Astrocyte of the spinal cord (primary cell): ENCODE measurements at places on chromosomes 7 and 10.

DNA sequence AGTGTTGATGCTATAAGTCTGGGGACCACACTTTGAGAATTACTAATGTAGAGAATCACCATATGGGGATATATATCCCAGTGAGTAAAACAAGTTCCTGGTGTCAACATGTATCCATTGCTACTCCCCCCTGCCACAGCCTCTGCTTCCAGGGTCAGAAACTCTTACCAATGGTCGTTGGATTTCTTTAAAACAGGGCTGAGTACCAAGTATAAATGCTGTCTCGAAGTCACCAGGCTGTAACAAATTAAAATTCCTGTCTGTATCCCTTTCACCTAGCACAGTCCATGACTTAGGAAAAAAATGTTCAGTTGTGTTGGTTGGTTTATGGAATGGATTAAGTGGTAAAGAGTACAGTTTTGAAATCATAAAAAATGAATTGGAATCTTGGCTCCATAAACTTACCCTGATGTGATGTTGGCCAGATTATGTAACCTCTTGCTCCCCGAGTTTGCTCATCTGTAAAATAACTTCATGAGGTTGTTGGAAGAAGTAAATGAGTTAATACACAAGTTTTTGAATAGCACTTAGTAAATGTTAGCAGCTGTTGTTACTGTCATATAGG, 364.0 kb upstream of the LRGUK start:
- no peak for DNase-seq

- no peak for DNase-seq
These were observed 24.5 kb downstream of the IL15RA start for GRCh38 chr10:5952731-5953385.

GRCh38 chr7:47866120-47866519, 82.1 kb downstream of the PKD1L1 start:
- DNase-seq: no peak

- DNase-seq: peak; percentile 16
These were observed 83.2 kb downstream of the USP6NL start for GRCh38 chr10:11528286-11528685.

DNA sequence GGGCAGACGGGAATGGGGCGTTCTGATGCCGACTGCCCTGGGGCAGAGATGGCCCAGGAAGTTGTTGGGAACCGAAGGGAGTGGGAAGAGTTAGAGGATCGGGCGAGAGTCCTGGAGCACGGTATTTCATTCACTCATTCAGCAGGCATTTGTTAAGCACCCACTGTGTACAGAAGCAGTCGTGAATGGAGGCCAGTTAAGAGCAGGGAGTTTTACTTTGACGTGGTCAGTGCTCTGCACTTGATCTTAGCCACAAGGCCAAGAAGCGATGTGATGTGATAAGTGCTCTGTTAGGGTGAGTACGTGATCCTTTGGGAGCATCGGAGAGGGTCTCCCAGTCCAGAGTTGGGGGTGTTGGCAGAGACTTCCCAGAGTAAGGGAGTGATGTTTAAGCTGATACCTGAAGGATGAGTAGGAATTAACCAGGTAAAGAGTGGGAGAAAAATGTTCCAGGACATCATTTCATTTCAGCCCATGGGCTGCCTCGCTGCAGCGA, 890 bp downstream of the ZFYVE27 start:
- DNase-seq: no peak

DNA sequence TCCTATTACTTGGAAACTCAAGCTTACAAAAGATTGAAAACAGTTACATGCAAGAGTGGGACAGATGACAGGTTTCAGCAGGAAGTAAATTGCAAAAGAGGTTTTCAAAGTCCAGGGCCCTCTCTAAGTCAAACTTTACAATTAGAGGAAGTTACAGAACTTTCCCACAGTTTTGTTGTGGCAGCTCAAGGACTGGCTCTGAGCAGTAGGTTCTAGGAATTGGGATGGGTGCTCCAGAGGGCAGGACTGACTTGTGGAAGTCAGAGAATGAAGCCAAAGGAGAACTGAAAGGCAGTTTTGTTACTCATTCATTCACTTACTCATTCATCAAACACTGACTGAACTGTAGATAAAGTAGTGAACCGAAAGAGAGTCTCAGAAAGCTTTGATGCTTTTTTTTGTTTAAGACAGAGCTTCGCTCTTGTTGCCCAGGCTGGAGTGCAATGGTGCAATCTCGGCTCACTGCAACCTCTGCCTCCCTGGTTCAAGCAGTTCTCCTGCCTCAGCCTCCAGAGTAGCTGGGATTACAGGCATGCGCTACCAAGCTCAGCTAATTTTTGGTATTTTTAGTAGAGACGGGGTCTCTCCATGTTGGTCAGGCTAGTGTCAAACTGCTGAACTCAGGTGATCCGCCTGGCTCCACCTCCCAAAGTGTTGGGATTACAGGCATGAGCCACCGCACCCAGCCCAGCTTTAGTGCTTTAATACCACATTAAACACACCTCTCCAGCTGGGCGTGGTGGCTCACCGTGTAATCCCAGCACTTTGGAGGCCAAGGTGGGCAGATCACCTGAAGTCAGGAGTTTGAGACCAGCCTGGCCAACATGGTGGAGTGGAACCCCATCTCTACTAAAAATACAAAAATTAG, 66.8 kb upstream of the CCNJ start:
- DNase-seq: no peak

DNA sequence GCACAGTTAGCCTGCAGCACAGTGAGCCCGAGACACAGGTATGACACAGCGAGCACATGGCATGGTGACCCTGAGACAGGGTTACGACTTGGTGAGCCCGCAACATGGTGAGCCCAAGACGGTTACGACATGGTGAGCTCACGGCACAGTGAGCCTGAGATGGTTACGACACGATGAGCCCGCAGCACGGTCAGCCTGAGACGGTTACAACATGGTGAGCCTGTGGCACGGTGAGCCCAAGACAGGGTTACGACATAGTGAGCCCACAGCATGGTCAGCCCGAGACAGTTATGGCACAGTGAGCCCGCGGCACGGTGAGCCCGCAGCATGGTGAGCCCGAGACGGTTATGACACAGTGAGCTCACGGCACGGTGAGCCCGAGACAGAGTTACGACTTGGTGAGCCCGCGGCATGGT, 156.1 kb downstream of the MAD1L1 start:
- DNase-seq: no peak

DNA sequence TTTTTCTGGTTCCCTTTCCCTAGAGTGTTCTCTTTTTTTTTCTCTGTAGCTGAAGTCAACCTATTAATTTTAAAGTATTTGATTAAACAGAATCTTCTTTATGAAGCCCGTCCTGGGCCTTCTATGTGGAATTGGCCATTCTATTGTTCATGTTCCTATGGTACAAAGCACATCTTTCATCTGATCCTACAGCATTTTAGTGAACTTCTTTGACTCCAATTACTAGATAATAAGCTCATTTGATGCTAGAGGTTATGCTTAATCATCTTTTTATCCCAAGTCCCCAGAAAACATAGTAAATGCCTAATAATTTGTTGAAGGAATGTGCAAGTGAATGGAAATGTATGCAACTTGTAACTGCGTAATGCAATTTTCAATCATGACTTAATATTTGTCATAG, 472.0 kb upstream of the KLF6 start:
- no peak for DNase-seq

DNA sequence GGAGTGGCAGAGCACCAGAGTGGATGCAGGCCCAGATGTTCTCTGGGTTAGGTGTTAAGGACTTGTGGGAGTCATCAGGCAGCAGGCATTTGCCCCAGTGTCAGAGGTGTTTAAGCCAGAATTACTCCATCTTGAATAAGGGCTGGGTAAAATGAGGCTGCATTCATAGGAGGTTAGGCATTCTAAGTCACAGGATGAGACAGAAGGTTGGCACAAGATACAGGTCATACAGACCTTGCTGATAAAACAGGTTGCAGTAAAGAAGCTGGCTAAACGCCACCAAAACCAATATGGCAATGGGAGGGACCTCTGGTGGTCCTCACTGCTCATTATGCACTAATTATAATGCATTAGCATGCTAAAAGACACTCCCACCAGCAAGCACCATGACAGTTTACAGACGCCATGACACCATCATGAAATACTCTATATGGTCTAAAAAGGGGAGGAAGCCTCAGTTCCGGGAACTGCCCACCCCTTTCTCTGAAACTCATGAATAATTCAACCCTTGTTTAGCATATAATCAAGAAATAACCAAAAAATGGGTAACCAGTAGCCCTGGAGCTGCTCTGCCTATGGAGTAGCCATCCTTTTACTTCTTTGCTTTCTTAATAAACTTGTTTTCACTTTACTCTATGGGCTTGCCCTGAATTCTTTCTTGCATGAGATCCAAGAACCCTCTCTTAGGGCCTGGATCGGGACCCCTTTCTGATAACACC, 882 bp upstream of the LRRC61 start:
- no peak for DNase-seq

GRCh38 chr10:118392761-118393160, 50.6 kb upstream of the FAM204A start:
- DNase-seq: no peak

DNA sequence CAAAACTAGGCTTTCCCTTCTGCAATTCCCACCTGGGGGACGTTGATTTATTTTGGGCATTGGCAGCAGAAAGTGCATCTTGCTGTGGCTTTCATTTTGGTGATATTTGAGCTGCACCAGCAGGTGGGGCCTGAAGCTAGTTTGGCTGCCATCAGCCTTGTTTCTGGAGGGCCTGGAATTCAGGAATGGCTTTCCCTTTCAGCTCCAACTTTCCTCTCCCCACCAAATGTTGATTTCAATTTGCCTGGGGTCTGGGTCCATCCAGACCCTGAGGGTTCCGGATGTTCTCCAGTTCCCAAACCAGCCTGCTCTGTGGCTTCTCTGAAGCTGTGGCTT, 640.4 kb downstream of the TYW1 start:
- no peak for DNase-seq

- DNase-seq: no peak
These were observed 10.8 kb downstream of the LMOD2 start for GRCh38 chr7:123666492-123666891.

DNA sequence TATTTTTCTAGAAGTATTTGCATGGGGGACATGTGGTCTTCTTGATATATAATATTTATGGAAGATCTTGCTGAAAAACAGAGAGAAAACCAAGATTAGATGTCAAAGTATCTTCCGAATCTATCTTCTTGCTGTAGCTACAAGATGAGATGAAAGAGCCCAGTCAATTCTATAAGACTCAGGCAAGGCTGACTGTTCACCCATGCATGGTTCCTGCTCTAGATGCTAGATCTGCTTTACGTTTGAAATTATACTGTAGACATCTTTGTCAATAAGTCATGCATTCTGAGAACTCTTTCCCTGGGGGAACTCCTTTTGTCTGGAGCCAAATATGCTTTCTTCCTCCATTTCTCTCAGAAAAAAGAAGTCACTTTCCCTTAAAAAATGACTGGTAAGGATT, 1292.0 kb downstream of the XPNPEP1 start:
- DNase-seq: no peak

GRCh38 chr7:45211066-45211465, 53.5 kb downstream of the RAMP3 start:
- no peak for DNase-seq

DNA sequence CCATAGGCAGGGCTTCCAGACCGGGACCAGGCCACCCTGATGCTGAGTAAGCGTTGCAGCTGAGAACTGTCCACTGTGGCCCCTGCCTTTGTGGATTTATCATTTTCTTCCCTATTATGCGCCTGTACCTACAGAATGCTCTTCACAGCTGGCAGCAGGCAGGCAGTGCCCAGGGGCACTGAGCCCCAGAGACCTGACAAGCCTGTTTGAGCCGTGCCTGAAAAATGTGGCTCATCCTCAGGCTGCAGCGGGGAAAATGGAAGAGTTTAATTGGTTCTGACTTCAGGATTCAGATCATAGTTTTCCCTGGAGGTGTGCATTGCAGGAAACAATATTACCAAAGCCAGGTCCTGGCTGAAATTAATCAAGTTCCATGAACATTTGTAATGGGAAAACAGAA, 200.2 kb downstream of the ZNF438 start:
- no peak for DNase-seq

DNA sequence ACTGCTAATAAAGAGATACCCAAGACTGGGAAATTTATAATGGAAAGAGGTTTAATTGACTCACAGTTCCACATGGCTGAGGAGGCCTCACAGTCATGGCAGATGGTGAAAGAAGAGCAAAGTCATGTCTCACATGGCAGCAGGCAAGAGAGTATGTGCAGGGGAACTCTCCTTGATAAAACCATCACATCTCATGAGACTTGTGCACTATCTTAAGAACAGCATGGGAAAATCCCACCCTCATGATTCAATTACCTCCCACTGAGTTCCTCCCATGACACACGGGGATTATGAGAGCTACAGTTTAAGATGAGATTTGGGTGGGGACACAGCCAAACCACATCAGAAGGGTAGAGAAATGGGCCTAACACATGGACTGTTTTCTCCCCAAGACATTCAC, 156.3 kb downstream of the CCDC71L start:
- peak; percentile 68 for DNase-seq

GRCh38 chr7:44990109-44991023, 9.6 kb upstream of the CCM2 start:
- DNase-seq: peak; percentile 81

DNA sequence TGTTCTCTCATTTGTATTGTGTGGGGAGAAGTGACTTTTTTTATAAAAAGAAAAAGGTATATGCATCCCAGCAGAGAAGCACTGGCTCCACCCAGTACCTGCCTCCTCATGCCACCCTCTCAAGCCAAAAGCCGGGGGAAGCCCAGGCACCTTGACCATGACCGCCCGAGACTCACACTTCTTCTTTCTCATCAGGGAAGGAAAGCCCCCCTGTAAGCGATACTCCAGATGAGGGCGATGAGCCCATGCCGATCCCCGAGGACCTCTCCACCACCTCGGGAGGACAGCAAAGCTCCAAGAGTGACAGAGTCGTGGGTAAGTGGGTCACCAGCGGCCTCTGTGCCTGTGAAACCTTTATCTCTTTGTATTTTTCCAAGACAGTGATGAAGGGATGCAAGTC, 22.9 kb downstream of the IKZF1 start:
- no peak for DNase-seq

- DNase-seq: no peak
These were observed 31.0 kb upstream of the C10orf90 start for GRCh38 chr10:126701526-126701925.

- no peak for DNase-seq
These were observed 471 bp downstream of the MGMT start for GRCh38 chr10:129467359-129468064.

GRCh38 chr10:112896273-112896672, 53.8 kb upstream of the TCF7L2 start:
- DNase-seq: no peak

GRCh38 chr10:103767756-103768155, 87.6 kb downstream of the SH3PXD2A start:
- DNase-seq: no peak

DNA sequence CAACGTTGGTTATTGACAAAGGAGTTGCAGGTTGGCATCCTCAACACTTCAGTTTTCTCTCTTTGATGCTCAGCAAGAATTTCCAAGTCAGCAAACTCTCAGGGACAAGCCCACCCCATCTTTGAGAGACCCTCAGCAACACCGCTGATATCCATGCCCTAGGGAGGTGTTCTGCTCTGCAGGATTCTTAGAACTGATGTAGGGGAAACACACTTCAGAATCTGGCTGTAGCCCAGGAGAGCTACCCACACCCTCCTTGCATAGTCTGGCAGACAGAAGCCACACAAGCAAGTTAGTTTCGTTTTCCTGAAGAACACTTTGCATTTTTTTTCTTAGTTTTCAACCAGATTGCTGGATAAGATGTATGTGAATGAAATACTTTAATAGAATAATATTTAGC, 822 bp downstream of the SAMD9L start:
- peak; percentile 61 for DNase-seq
